Endodermal cell (in vitro differentiated cells): ENCODE measurements at places on chromosomes 3 and 15.
A peak's percentile ranks its signal among the peaks of the same experiment; 100 is the strongest.

GRCh38 chr15:85443593-85444087 lies 63.2 kb downstream of the AKAP13 start:
- H3K27ac ChIP-seq = peak overlapping the region; percentile 86
- peak; percentile 44 for DNase-seq
- no peaks in the 10 kb centered on the region for H3K27me3 ChIP-seq
- H3K4me1 ChIP-seq = peaks cover 23% of the 10 kb centered on the region
- H3K36me3 ChIP-seq = peaks cover 13% of the 10 kb centered on the region

- peaks cover 12% of the 10 kb centered on the region for H3K36me3 ChIP-seq
- no peaks in the 10 kb centered on the region for H3K27me3 ChIP-seq
- H3K4me3 ChIP-seq = peak overlapping the region; percentile 78
Measured at GRCh38 chr15:34366271-34367065, 528 bp downstream of the LPCAT4 start.

DNA sequence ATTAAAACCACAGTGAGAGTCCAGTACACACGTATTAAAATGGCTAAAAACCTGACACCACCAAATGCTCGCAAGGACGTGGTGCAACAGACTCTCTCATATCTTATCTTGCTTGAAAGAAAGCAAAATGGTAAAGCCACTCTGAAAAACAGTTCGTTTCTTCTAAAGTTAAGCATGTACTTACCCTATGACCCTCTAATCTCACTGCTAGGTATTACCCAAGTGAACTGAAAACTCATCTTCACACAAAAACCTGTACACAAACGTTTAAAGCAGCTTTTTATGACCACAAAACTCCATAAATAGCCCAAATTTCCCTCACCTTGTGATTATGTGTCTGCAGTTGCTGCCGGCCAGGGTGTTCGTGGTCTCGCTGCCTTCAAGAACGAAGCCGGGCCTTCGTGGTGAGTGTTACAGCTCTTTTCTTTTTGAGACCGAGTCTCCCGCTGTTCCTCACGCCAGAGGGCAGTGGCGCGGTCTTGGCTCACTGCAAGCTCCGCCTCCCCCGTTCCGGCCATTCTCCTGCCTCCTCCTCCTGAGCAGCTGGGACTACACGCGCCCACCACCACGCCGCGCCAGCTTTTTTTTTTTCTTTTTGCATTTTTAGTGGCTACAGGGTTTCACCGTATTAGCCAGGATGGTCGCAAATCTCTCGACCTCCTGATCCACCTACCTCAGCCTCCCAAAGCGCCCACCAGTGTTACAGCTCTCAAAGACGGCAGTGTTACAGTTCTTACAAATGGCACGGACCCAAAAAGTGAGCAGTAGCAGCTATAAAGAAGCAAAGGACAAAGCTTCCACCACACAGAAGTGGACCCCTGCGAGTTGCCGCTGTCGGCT lies 165.4 kb downstream of the TJP1 start:
- H3K4me3 ChIP-seq = no peak overlapping the region
- no peaks in the 10 kb centered on the region for H3K36me3 ChIP-seq
- H3K27ac ChIP-seq = no peak overlapping the region

- peak overlapping the region; percentile 75 for H3K4me3 ChIP-seq
- H3K36me3 ChIP-seq = no peaks in the 10 kb centered on the region
Measured at GRCh38 chr3:126288314-126288713, 68.9 kb downstream of the KLF15 start.
